ENCODE measurements at places on chromosomes 1 and 21.

DNA sequence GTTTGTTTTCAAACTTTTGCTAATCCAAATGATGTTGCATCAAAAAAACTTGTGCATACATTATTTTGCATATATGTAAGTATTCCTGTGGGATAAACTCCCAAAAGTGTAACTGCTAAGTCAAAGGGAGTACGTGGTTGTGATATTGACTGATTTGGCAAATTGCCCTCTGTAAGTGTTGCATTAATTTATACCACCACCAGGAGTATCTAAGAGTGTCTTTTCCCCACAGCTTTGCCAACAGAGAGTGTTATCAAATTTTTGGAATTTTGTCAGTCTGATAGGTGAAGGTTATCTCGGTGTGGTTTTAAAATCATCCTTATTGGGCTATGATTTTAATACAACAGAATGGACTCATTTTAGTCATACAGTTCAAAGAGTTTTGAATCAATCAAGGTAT is 30.1 kb upstream of the PARP1 start:
- DNase-seq: no peak

GRCh38 chr21:39564200-39564599 is 48.5 kb upstream of the B3GALT5 start:
- DNase-seq: no peak

DNA sequence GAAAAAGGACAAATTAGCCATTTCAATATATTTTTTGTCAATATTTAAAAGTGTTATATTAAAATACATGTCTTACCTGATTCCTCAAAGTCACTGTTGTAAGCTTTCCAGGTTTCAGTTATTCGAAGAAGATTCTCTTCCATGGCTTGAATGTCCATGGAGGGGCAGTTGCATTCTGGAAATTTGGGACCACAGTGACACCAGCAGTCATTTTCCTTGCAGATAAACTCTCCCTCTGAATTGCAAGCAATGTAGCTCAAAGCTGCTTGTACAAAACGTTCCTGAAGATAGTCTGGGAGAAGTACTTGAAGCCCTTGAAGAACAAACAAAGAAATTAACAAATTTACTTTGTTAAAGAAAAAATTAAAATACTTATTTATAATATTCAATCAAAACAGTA is 251.7 kb downstream of the BRINP3 start:
- no peak for DNase-seq

DNA sequence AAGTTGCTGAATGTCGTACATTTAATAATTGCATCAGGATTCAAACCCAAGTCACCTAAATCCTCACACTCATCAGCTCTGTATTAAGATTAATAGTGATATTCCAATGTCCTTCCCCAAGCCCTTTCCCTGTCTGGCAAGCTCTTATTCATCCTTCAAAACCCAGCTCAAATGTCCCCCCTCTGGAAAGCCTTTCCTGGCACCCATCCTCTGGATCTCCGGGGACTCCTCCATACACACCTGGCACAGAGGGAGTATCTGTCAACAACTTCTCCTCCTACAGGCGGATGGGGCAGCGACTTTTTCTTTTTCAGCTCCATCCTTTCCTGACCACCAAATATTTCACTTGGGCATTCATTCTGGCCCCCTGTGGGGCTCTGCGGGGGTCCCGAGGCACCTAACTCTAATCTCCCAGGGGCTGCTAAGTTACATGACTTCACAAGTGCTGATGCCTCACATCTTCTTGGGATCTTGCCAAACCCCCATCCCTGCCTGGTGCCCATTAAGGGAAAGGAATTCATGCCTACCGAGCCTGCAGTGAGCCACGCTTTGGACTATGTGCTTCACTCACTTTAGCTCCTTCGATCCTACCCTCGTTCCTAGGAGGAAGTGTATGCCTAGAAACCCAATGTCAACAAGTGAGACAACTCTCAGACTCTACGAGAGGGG is 15.2 kb downstream of the TINAGL1 start:
- peak; percentile 75 for DNase-seq

- DNase-seq: no peak
Measured at GRCh38 chr1:210677533-210677932, 348.8 kb downstream of the HHAT start.

DNA sequence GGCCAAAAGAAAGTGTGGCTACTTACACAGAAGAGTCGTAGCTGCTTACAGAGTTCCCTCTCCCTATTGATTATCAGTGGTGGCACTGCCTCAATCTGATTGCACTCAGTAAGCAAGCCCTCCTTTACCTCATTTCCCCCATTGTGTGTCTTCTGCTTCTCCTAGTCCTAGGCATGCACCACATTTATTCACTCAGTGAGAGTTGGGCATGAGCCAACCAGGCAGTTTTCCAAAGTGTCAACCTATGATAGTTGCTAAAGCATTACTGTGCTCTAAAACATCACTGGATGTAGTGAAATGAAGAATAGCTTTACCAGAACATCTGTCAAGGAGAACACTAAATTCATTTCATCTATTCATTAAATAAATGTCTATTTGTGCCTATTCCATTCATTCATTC is 19.3 kb downstream of the GJA5 start:
- DNase-seq: no peak

DNA sequence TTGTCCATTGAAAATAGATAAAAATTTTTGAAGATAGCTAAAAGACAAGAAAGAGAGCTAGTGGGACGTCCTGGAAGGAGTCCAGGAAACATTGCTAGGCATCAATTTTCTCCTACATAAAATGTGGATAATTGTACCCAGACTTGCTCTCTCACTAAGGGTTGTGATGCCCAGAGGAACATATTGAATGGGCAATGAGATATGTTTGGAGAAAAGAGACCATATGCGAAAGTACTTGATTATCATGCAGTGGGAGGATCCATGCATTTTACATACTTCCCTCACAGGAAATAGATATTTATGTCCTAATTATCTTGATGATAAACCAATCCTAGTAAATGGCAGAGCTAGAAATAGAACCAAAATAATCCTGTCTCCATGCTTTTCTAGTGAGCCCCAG is 108.4 kb upstream of the TNR start:
- DNase-seq: no peak

- DNase-seq: peak; percentile 19
Measured at GRCh38 chr1:119714583-119714982, 2.8 kb downstream of the PHGDH start.

DNA sequence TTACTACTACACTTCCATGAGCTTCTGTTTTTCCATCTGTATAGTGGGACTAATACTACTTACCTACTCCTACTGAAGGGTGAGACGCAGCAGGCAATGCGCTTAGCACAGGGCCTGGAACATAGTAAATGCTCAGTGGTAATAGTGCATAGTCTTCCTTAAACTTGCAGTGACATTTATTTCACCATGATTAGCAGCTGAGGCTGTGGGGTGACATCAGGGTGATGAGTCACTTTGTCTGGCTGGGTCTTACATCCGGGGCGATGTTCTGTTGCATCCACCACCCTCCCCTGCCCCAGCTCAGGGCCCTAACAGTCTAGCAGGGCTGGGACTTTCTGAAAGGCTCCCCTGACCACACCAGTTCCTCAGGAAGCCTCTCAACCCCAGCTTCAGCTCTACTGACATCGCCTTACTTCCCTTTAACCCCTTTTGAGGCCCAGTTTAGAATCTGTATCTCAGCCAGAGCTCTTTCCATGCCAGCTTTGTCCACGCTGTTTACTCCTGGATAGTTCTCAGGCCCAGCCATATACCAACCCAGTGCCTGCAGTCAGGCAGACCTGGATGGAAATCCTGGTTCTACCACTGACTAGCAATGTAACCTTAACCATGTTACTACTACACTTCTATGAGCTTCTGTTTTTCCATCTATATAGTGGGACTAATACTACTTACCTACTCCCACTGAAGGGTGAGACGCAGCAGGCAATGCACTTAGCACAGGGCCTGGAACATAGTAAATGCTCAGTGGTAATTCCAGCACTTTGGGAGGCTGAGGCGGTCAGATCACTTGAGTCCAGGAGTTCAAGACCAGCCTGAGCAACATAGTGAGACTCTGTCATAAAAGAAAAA is 66.3 kb downstream of the CD58 start:
- DNase-seq: peak; percentile 92

- DNase-seq: no peak
Measured at GRCh38 chr1:18575620-18576019, 55.0 kb upstream of the PAX7 start.
